ENCODE measurements at places on chromosomes 2 and 18. TPM values are rescaled to one million over a fixed set of nuclear protein-coding genes. Genes with fewer than 3 reads are reported as not detected.
A peak's percentile ranks its signal among the peaks of the same experiment; 100 is the strongest.

RIT2 gene
- total RNA-seq = 1.3 TPM

GRCh38 chr2:102179061-102179460 is 7.8 kb upstream of the IL1RL2 start:
- H3K36me3 ChIP-seq = no peaks in the 10 kb centered on the region
- no peaks in the 10 kb centered on the region for H3K27me3 ChIP-seq
- H3K27ac ChIP-seq = no peak overlapping the region
- H3K4me1 ChIP-seq = no peaks in the 10 kb centered on the region
- H3K4me3 ChIP-seq = no peak overlapping the region

- no peak for DNase-seq
- H3K27ac ChIP-seq = no peak overlapping the region
- H3K4me3 ChIP-seq = no peak overlapping the region
- no peaks in the 10 kb centered on the region for H3K4me1 ChIP-seq
- no peaks in the 10 kb centered on the region for H3K36me3 ChIP-seq
Observed at GRCh38 chr2:55364189-55365055, 55.2 kb downstream of the CCDC88A start.

- H3K27me3 ChIP-seq = no peaks in the 10 kb centered on the region
- H3K36me3 ChIP-seq = no peaks in the 10 kb centered on the region
- no peak overlapping the region for H3K27ac ChIP-seq
- H3K4me3 ChIP-seq = no peak overlapping the region
Observed at GRCh38 chr2:47283659-47284058, 119.3 kb upstream of the MSH2 start.

GRCh38 chr2:190655570-190655969 is 6.7 kb downstream of the NAB1 start:
- H3K27ac ChIP-seq = no peak overlapping the region
- no peaks in the 10 kb centered on the region for H3K27me3 ChIP-seq
- no peak for DNase-seq
- H3K4me3 ChIP-seq = no peak overlapping the region
- H3K4me1 ChIP-seq = peaks cover 7% of the 10 kb centered on the region

DNA sequence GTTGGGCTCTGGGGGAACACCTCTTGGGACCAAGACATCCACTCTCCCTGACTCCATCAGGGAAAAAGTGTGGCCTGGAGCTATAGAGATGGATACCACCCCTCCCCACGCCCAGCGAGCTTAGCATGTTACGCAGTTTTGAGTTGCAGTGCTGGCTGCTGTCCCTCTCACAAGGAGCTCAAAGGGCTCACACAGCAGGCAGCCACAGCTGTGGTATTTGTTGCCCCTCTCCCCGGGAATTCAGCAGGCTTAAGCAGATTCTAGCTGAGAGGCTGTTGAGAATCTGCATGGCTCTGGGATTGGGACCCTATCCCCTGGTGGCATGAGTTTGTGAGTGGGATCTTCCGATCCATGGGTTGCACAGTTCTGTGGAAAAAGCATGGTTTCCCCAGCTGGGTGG is 673.1 kb upstream of the FSHR start:
- DNase-seq = no peak
- no peaks in the 10 kb centered on the region for H3K4me1 ChIP-seq

GRCh38 chr2:7971841-7972240 is 710.0 kb upstream of the ID2 start:
- H3K4me1 ChIP-seq = peaks cover 4% of the 10 kb centered on the region
- no peaks in the 10 kb centered on the region for H3K36me3 ChIP-seq
- no peak overlapping the region for H3K27ac ChIP-seq
- no peak for DNase-seq
- no peaks in the 10 kb centered on the region for H3K27me3 ChIP-seq
- no peak overlapping the region for H3K4me3 ChIP-seq

- peaks cover 3% of the 10 kb centered on the region for H3K36me3 ChIP-seq
- H3K27me3 ChIP-seq = no peaks in the 10 kb centered on the region
- no peaks in the 10 kb centered on the region for H3K4me1 ChIP-seq
- no peak for DNase-seq
Observed at GRCh38 chr2:36526226-36526625, 71.7 kb downstream of the FEZ2 start.

DNA sequence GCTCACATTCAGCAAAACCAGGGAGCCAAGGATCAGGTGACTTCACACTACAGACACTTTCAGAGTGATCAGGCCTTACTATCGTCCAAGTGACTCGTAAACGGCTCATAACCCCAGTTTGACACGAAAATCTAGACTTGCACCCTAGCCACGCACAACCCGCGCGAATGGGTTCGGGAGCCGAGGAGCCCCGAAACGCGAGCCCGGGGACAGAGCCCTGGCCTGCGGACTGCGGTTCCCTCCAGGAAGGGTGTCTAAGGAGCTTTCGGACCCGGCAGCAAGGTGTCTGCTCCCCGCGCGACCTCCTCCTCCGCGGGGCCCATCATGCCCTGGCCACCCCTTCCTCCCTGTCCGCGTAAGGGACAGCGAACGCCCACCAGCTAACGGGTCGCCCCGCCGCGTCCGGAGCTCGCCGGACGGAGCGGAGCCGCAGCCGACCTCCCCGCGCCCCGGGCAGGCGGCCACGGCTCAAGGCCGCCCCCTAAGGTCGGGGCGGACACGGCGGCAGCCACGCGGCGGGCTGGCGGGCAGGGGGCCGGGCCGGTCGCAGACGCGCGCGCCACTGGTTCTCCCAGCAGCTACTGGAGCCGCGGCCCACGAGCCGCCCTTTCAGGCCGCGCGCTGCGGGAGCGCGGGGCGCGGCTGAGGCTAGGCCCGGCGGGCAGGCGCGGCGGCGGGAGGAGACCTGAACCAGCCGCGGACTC is 575 bp downstream of the ATL2 start:
- 0 out of 2 replicates have a peak, but pooled peaks cover 2% of the 10 kb centered on the region for H3K4me1 ChIP-seq
- H3K4me3 ChIP-seq = peak overlapping the region; percentile 91
- DNase-seq = peak; percentile 55

- no peaks in the 10 kb centered on the region for H3K36me3 ChIP-seq
- H3K4me3 ChIP-seq = no peak overlapping the region
- no peaks in the 10 kb centered on the region for H3K27me3 ChIP-seq
- H3K27ac ChIP-seq = no peak overlapping the region
- H3K4me1 ChIP-seq = no peaks in the 10 kb centered on the region
Observed at GRCh38 chr2:156649596-156649995, 213.4 kb downstream of the GPD2 start.

- no peaks in the 10 kb centered on the region for H3K36me3 ChIP-seq
- no peak overlapping the region for H3K4me3 ChIP-seq
Observed at GRCh38 chr2:164979113-164979512, 23.8 kb upstream of the SLC38A11 start.

DNA sequence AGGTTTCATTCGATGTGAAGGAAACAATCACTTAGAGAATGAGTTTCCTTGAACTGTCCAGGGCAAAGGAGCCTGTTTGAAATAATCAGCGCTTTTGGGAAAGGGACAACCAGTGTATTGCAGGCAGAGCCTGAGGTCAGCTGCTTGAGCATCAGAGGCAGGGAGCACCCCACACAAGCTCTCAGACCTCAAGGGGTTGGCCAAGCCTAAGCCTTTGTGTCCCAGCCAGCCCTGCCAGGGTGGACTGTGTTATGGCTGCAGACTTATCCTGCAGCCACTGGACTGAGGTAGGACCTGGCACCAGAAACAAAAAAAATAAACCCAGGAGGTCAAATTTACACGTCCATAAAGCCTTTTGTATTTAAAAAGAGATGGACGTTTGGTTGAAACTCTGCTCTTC is 228.3 kb downstream of the SEPTIN10 start:
- DNase-seq = peak; percentile 20
- H3K27me3 ChIP-seq = no peaks in the 10 kb centered on the region
- H3K4me3 ChIP-seq = no peak overlapping the region
- peaks cover 7% of the 10 kb centered on the region for H3K4me1 ChIP-seq

GRCh38 chr2:231664727-231665126 is 43.6 kb upstream of the PTMA start:
- H3K4me1 ChIP-seq = peaks cover 4% of the 10 kb centered on the region
- H3K27me3 ChIP-seq = no peaks in the 10 kb centered on the region
- H3K27ac ChIP-seq = no peak overlapping the region
- H3K36me3 ChIP-seq = no peaks in the 10 kb centered on the region

DNA sequence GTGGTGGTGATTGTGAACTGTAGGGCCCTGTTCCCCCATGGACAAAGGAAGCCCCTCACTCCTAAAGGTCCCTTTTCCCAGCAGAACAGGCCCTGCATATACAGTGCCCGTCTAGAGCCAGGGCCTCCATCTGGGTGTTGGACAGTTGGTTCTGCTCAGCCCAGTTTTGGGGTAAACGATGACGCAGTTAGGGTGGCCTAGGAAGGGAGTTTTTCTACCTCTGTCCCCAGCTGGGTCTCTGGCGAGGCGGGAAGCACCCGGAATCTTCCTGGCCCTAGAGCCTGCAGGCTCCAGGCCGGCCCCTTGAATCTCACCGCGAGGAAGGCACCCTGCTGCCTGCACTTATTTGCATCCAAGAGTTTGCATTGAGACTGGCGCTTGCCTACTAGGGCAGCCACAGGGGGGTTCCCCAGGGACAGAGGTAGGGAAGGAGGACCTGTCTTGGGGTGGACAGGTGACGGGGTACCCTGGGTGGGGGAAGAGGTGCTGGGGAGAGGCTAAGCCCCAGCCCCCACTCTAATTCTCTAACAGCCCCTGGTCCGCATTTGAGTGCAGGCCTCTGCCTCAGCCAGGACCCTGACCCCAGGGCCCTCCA is 529 bp upstream of the MTA3 start:
- peak; percentile 83 for DNase-seq
- peak overlapping the region; percentile 60 for H3K4me3 ChIP-seq
- H3K4me1 ChIP-seq = peaks cover 6% of the 10 kb centered on the region

GRCh38 chr2:118658596-118659198 is 188.8 kb downstream of the EN1 start:
- no peaks in the 10 kb centered on the region for H3K4me1 ChIP-seq
- H3K27me3 ChIP-seq = no peaks in the 10 kb centered on the region

GRCh38 chr18:10751653-10752052 is 225.8 kb downstream of the NAPG start:
- H3K4me1 ChIP-seq = no peaks in the 10 kb centered on the region
- no peaks in the 10 kb centered on the region for H3K27me3 ChIP-seq

DNA sequence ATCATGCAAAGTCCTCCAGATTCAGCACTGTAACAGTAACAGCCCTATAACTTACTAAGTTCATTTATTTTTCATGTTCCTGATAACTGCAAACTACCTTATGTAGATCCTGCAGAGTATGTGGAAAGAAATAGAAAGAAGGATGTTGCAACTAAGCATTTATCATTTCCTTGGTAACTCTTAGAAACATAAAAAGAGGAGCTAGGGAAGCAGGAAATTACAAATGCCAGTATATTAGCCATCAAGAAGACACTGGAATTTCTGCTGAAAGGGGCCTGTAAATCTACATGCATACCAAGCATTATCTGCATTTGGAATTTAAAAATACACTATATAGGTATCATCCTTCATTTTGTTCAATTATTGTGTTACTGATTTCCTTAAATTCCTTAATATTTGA is 66.8 kb downstream of the PDE11A start:
- H3K27ac ChIP-seq = no peak overlapping the region
- H3K36me3 ChIP-seq = no peaks in the 10 kb centered on the region
- H3K4me1 ChIP-seq = no peaks in the 10 kb centered on the region
- no peak overlapping the region for H3K4me3 ChIP-seq

GRCh38 chr2:108029496-108029895 is 43.2 kb downstream of the SLC5A7 start:
- no peaks in the 10 kb centered on the region for H3K4me1 ChIP-seq
- DNase-seq = no peak
- no peak overlapping the region for H3K4me3 ChIP-seq
- no peaks in the 10 kb centered on the region for H3K27me3 ChIP-seq
- H3K36me3 ChIP-seq = peaks cover 8% of the 10 kb centered on the region

DNA sequence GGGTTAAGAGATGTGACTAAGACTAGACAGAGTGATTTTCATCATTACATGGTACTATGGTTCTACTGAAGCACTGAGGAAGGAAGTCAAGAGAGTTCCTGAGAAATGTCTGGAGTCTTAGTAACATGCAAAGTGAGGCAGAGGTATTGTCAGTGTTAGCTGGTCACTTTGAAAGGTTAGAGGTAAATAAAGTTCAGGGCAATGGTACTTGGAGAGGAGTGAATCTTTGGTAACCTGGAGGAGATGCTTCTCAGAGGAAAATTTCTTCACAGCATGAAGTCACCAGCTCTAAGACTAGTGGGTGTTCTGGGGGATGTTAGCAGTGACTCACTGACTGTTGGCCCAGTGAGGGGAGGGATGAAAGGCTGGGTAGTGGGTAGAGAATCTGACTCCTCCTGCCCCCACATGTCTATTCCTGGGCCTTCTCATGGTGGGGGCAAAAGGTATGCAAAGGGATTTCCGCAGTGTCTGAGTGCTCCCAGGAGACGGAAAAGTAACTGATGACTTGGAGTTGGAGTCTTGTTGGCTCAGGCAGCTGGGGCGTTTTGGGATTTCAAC is 23.3 kb upstream of the IL1RN start:
- H3K4me1 ChIP-seq = no peaks in the 10 kb centered on the region
- no peaks in the 10 kb centered on the region for H3K27me3 ChIP-seq
- no peak overlapping the region for H3K4me3 ChIP-seq
- no peak for DNase-seq

DNA sequence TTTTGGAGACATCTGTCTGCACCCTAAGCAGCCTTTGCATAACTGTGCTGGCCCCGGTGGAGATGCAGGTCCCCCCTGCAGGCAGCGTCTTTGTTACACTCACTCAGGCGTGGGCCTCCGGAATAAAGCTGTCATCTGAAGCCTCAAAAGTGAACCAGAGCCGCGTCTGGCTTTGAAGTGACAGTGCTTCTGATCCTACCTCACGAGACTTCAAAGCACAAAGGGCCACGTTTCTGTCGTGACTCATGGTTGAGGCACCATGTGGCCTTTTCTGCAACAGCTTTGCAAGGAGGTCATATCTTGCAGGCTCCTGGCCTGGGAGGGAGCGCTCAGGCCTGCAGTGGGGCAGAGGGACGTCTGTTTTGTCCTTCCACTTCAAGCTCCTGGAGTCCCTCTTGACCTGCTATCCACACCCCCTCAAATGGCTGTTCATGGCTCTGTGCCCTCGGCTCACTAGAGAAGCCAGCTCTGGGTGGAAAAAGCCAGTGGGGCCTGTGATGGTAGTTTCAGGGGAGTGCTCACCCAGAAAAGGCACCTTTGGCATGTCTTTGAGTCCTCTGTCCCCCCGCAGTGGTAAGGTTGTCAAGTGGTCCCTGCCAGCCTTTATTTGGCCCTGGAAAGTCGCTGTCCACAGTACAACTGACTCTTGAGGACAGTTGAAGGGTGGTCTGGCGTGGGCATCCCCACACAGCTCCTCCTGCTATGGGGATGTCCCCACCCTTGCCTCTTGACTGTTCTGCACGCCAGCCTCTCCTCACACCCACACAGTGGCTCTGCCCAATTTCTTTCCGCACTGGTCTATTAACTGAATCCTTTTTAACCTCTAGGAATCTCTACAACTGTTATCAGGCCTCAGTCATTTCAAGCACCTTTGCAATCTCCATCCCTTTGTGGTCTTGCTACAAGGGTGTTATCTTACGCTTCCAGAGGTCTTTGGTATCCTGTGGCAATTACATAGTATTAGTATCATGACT is 19.3 kb downstream of the GPR55 start:
- H3K4me3 ChIP-seq = no peak overlapping the region
- peaks cover 13% of the 10 kb centered on the region for H3K4me1 ChIP-seq
- H3K27ac ChIP-seq = no peak overlapping the region
- DNase-seq = peak; percentile 46
- no peaks in the 10 kb centered on the region for H3K36me3 ChIP-seq

UNC80 gene
- 0.52 TPM for total RNA-seq

GRCh38 chr2:1623906-1624445 is 120.3 kb downstream of the PXDN start:
- H3K27ac ChIP-seq = no peak overlapping the region
- H3K27me3 ChIP-seq = no peaks in the 10 kb centered on the region
- H3K4me1 ChIP-seq = peaks cover 12% of the 10 kb centered on the region

CENPO gene
- 47.3 TPM for total RNA-seq

FASTKD1 gene
- total RNA-seq = 47.6 TPM

- no peak for DNase-seq
- H3K4me1 ChIP-seq = no peaks in the 10 kb centered on the region
- H3K4me3 ChIP-seq = no peak overlapping the region
- no peaks in the 10 kb centered on the region for H3K27me3 ChIP-seq
- H3K27ac ChIP-seq = no peak overlapping the region
Observed at GRCh38 chr2:229686122-229686919, 28.0 kb downstream of the DNER start.
